ENCODE measurements at places on chromosomes 4 and X.
A peak's percentile ranks its signal among the peaks of the same experiment; 100 is the strongest.

DNA sequence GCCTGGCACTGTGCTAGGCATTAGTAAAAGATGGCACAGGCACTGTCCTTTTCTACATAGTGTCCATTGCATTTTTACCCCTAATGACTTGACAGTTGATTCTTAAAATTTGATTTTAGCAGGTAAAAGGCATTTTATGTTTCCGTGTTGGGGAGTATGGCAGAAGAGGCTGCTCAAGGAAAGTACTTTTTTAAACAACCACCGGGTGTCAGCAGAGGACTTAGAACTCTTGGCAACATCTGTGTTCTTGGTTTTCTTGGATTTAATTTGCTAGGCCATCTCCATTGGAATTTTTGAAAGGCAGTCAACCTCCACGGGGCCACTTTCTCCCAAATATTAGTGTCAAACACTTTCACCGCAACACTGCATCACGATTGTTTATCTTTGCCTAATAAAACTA, 102.9 kb downstream of the TSPAN7 start:
- peak; percentile 43 for DNase-seq

DNA sequence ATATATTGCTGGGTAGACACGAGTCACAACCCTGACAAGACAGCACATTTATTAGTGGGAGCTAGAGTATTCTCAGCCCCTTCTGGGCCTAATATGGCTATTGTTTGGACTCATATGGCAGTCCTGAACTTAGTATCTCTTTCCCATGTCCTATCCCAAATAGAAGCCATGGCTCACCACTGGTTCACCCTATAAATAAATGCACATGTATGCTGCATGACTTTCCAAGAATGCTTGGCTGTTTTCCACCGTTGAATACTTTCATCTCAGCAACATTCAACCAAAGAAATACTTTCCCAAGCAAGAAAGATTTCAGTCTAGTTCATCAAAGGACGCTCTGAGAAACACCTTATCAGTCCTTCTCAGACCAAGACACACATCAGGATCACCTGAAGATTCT, 36.7 kb downstream of the SMPX start:
- DNase-seq: no peak

DNA sequence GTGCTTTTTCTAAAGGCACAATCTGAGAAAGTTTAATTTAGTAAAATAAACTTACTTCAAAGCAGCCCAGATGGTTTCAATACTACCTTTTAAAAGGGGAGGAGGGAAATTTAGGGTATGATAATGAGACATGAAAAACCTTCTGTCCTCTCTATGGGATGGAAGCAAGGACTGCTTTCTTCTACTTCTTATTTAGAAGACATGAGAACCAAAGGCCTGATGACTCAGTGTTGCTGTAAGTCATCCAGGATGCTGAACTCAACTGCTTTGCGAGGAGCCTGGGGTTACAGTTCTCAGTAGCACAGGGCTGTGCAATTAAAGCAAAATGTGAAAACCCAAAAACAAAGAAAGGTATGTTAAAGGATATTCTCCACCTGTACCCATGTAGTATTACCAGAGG, 140.8 kb upstream of the EDNRA start:
- DNase-seq: no peak

DNA sequence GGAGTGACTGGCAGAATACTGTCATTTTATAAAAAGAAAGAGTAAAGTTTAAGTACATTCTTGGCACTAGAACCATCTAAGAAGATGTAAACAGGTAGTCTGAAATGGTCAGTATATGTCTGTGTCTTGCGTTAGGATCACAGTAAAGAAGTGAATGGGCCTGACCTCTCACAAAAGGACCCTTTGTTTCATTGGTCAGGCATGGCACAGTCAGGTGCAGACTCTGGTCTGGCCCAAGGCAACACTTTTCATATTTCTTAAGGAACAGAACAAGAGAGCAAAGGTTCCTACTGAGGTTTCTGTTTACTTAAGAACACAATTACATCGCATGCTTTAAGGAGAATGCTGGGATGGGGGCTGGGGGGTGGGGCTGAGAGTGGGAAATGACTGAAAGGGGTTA, 48.1 kb downstream of the RPGR start:
- DNase-seq: no peak

GRCh38 chr4:86916392-86916791, 18.4 kb upstream of the AFF1 start:
- no peak for DNase-seq

DNA sequence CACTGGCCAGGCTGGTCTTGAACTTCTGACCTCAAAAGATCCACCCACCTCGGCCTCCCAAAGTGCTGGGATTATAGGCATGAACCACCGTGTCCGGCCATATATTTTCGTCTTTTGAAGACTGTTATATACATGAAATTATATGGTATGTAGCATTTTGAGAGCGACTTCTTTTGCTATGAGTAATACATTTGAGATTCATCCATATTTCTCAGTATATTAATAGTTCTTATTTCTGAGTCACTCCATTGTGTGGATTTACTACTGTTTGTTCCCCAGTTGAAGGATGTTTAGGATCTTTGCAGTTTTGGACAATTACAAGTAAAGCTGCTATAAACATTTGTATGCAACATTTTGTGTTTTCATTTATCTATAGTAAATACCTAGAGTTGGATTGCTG, 34.9 kb downstream of the GNL3L start:
- no peak for DNase-seq

DNA sequence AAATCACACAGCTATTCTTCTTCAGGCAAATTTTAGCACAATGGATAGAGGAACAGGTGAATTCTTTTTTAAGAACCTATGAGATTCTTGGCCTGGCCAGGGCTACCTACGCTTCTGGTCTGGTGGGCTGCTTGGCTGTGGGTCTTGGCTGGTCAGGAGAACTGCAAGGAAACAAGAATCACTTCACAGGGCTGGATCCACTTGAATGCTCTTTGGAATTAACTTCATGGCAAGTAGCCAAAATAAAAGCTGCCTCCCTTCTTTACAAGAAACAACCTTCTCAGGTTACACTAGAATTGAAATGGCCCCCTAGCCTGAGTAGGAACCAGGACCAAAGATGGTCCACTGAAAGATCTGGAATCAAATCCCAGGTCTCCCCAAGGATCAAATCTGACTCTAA, 519.1 kb downstream of the IQCM start:
- DNase-seq: no peak

GRCh38 chr4:165079476-165079875, 25.8 kb downstream of the TRIM75 start:
- DNase-seq: no peak

DNA sequence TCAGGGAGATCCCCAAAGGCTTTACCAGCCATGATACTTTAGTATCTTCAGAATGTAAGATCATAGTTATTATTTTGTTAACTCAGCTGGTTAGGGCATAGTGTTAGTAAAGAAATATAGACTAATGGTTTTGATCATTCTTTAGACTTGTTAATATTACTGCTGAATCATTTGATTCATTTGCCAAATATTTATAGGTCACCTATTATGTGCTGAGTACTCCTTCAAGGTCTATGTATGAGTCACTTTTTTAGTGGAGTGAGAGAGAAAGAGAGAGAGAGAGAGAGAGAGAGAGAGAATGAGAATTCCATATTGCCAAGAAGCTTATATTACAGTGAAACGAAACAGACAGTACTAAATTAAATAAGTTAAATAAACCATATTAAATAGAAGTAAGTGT, 110.3 kb downstream of the UBE2NL start:
- no peak for DNase-seq

- no peak for DNase-seq
Measured at GRCh38 chr4:108346818-108347210, 178.1 kb upstream of the LEF1 start.

DNA sequence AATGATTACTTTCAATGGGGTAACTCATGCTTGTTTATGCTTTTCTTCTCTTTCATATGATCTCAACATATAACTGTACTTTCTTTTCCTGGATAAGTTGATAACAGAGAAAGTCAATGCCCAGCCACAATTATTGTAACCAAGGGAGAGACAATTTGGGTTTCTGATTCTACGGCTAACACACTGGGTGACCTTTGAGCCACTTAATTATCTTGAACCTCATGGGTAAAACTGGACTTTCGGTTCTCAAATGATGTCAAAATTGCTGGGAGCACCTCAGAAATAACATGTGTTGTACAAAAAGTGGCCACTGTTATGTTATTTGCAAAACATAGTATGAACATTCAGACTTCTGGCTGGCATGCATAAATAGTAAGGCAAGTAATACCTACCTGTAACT, 79.6 kb upstream of the MCF2 start:
- no peak for DNase-seq

- DNase-seq: peak; percentile 25
Measured at GRCh38 chr4:123621072-123621705, 224.6 kb downstream of the SPRY1 start.

DNA sequence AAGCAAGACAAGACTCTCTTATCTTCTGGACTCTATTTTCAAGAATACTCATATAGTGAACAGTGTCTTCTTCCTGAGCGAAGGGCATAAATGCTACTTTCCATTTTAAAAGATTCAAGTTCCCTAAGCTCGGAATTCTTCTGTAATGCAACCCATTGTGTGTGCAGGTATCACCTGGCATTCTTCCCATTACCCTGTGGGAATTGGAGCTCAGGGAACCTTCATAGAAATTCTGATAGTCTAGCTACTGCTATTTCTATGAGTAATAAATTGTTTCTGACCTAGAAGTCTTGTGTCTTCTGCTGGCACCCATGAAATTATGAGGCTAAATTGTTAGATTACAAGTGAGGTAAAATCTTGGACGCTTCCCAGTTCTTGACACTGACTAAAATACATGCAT, 324.1 kb upstream of the DIPK2B start:
- DNase-seq: no peak

DNA sequence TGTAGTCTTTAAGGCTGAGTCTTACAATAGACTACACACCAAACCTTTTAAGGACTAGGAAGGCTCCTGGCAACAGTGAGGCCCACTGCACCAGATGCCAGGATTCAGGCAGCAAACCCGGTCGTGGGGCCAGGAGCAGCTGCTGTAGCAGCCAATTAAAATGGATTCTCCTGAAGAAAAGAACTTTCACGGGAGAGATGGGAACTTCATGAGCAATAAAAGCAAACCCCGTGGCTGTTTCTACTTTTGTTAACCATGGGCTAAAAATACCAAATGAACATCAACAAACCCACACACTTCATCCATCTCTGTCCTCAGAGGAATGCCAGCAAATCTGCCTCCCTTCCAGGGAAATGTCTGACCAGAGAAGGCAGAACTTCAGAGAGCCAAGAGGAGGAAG, 101.4 kb downstream of the BTC start:
- DNase-seq: no peak

DNA sequence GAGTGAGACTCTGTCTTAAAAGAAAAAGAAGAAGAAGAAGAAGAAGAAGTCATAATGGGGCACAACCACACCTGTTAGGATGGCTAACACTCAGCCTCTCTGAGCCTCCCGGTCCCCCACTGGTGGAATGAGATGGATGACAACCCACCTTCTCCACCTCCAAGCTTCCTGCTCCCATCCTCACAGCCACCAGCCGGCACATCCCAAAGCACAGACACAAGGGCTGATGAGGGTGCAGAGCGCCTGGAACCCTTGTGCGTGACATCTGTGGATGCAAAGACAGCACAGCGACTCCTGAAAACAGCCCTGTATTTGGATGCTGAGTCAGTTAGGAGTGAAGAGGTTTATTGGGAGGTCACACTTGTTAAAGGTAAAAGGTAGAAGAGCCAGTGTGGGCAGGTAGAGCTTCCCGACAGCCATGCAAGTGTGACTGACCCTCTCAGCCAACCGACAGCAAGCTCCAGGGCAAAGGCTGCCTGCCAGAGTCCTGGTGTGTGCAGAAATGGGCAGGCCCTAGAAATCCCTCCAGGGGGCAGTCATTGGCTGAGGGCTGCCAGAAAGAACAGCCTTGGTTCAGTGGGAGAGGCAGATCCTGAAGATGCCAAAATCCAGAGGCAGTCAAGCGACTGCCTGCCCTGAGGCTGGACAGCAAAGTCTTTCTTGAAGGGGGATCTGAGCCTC, 26.6 kb upstream of the MAN2B2 start:
- peak; percentile 19 for DNase-seq

- DNase-seq: no peak
Measured at GRCh38 chrX:143894938-143895337, 11.1 kb downstream of the UBE2NL start.

GRCh38 chrX:113009837-113010236, 169.2 kb upstream of the AMOT start:
- DNase-seq: no peak

- no peak for DNase-seq
Measured at GRCh38 chrX:19774905-19775304, 112.5 kb downstream of the SH3KBP1 start.

GRCh38 chrX:45266456-45266855, 65.8 kb upstream of the DIPK2B start:
- DNase-seq: no peak

GRCh38 chr4:38368613-38369012, 295.4 kb upstream of the KLF3 start:
- peak; percentile 54 for DNase-seq

GRCh38 chr4:128287141-128287870, at the start of gene PGRMC2:
Gene PGRMC2, minus strand, starts transcription at chr4:128287813. Its CDS starts 23 bp downstream, at chr4:128287790.
- DNase-seq: no peak

- DNase-seq: no peak
Measured at GRCh38 chrX:129701624-129702069, 37.1 kb upstream of the XPNPEP2 start.

GRCh38 chrX:24391389-24391788, 30.9 kb downstream of the SUPT20HL1 start:
- no peak for DNase-seq

- peak; percentile 60 for DNase-seq
Measured at GRCh38 chrX:118976599-118977340, 2.4 kb downstream of the LONRF3 start.

GRCh38 chr4:81366779-81367178, 104.9 kb downstream of the RASGEF1B start:
- no peak for DNase-seq

DNA sequence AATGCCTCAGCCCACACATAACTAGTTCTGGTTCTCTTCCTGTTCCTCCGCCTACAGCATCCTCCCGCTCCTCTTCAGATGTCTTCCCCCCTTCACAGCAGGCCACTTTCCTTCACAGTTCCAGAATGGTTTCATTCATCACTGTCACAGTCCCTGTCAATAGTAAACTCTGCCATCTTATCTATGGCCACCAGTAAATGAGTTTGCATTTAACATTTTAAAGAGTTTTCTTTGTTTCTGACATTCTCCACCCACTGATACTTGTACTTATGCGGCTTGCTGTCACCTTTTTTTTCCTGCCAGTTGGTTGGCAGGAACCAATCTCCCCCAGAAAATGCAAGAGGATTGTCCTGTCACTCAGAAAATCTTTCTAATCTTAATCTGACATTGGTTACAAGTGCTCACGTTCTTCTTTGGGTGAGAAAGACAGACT, 114.1 kb downstream of the GLUD2 start:
- no peak for DNase-seq
